ENCODE measurements at places on chromosomes 7 and 10. TPM values are rescaled to one million over a fixed set of nuclear protein-coding genes. Genes with fewer than 3 reads are reported as not detected.

TMEM184A gene
- total RNA-seq = 0.28 TPM

A1CF gene
- total RNA-seq = not detected

VSTM2A gene
- total RNA-seq = not detected

DTX2 gene
- 1.8 TPM for total RNA-seq

ETV1 gene
- total RNA-seq = 21.1 TPM

FAM241B gene
- total RNA-seq = 0.18 TPM

SAMD9L gene
- 6.4 TPM for total RNA-seq

PLXDC2 gene
- total RNA-seq = 6.1 TPM

CYP17A1 gene
- not detected for total RNA-seq

HOXA6 gene
- 1.4 TPM for total RNA-seq

PSPH gene
- 48.4 TPM for total RNA-seq

MRPL43 gene
- total RNA-seq = 61.3 TPM

PODXL gene
- total RNA-seq = 1.4 TPM

SNCG gene
- total RNA-seq = 10.6 TPM

ANXA8 gene
- total RNA-seq = 0.90 TPM

FAM200A gene
- 10.3 TPM for total RNA-seq

CAMK2B gene
- 0.18 TPM for total RNA-seq

MALRD1 gene
- 1.1 TPM for total RNA-seq

TRIL gene
- under 0.01 TPM for total RNA-seq

RBP3 gene
- total RNA-seq = not detected

DRGX gene
- not detected for total RNA-seq

NUTM2E gene
- not detected for total RNA-seq

MSMB gene
- not detected for total RNA-seq

RARRES2 gene
- not detected for total RNA-seq

GRIFIN gene
- not detected for total RNA-seq

ADAMTS14 gene
- under 0.01 TPM for total RNA-seq

IL6 gene
- total RNA-seq = 18.3 TPM

HDAC9 gene
- total RNA-seq = 24.2 TPM

CRYGN gene
- not detected for total RNA-seq

NACAD gene
- total RNA-seq = 0.56 TPM

PON1 gene
- not detected for total RNA-seq

WNT8B gene
- not detected for total RNA-seq

PHYHIPL gene
- total RNA-seq = not detected

CCL24 gene
- not detected for total RNA-seq

TAS2R5 gene
- 0.36 TPM for total RNA-seq

IFIT5 gene
- 18.1 TPM for total RNA-seq

NXPH1 gene
- not detected for total RNA-seq

SUN3 gene
- not detected for total RNA-seq

TAS2R4 gene
- 0.28 TPM for total RNA-seq

All from IMR-90 (cell line).